GM12865 (cell line): ENCODE measurements at places on chromosomes 6 and 20.

GRCh38 chr6:160510199-160510598, 153.9 kb downstream of the LPA start:
- DNase-seq: no peak

DNA sequence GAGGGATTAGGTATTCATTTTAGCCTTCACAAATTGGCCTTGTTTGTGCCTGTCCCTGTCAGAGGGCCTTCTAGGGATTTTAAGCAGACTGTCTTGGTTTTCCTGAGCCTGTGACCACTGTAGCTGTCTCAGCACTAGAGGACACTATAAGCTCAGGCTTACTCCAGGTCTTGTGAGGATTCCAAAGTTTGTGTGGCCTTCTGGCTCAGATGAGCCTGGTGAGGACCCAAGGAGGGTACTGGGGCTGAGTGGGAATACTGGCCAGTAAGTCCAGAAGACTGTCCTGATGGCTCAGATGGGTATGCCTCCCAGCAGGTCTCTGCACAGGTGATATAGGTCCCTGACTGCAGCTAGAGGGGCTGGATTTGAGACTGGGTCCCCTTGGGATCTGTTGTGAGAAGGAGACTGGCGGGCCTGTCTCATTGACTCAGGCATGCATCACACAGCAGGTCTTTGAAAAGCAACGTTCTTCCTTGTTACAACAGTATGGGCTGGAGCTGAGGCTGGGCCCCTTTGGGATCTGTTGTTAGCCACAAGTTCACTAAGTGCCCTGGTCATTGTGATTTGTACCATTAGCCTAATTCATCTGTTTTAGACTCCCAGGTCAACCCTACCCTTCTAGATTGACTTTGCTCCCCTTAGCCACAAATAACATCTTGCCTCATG, 26.3 kb upstream of the TFB1M start:
- peak; percentile 67 for DNase-seq

GRCh38 chr6:101417900-101418299, 24.4 kb downstream of the GRIK2 start:
- no peak for DNase-seq

GRCh38 chr20:39263076-39263475, 300.9 kb downstream of the DHX35 start:
- no peak for DNase-seq

GRCh38 chr6:24113891-24114290, 12.1 kb upstream of the NRSN1 start:
- no peak for DNase-seq

DNA sequence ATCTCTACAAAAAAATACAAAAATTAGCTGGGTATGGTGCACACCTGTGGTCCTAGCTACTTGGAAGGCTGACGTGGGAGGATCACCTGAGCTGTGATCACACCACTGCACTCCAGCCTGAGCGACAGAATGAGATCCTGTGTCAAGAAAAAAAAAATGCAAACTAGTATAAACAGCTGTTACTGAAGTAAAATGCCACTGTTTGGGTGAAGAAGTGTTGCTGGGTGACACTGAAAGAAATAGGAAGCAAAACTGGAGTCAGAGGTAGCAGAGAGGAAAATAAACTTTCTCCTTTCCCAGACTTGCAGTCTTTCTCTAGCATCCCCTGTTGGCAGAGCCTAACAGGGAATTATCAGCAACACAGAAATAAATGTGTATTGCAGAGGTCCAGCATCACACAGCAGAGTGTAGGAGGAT, 241.2 kb upstream of the PREP start:
- DNase-seq: no peak

DNA sequence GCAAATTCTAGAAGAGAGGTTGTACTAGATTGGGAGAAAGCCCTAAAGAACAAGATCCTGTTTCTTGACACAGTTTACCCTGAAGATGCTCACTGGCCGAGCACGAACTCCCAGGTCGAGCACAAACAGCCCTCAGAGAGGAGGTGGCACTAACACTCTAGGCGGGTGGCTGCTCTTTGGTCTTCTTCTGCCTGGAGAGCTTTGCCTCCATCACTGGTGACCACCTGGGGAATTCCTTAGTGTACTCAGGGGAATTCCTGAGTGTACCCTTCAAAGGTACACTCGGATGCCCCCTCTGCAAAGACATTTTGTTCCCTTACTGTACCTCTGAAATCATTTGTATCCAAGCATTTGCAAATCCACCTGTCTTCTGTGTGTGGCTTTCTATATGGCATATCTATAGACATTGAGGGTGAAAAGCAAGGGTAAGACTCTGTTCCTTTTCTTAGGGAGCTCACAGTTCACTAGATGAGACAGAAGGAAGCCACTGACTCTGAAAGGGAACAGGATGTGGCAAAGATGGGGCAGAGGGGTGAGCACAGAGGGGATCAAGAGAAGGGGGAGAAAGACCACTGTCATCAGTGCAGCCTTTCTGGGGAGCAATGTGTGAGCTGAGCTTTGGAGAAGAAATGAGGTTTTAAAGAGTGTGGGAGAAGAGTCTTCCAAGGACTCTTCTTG, 169.8 kb upstream of the PROKR2 start:
- DNase-seq: peak; percentile 58

DNA sequence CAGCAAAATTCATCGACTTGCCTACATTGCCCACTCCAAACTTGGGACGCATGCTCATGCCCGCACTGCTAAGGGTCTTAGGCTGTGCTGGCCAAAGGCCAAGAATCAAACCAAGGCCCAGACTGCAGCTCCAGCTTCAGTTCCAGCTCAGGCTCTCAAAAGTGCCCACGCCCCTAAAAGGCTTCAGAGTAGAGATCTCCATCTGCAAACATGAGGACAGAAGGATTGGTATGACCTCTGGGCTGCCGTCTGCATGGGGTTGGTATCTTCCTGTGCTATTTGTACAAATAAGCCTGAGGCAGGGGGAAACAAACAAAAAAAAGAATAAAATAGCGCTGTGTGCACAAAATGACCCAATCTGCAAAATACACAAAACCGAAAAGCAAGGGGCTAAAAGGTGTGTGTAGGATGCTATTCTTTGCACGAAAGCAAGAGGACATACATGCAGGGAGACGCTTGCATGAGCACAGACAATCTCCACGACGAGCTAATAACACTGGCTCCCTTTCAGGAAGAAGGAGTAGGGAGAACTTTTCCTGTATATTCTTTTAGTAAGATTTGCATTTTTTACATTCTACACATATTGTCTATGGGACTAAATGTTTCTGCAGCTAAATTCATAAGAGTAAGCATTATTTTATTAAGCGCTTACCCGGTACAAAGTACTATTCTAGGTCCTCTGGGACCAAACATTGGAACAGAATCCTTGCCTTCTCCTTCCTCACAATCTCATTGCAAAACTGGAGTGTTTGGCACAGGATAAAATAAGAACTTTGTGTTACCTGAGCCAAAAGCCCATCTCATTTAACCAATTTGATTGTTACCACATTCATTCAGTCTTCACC, 33.1 kb downstream of the ATP9A start:
- no peak for DNase-seq

DNA sequence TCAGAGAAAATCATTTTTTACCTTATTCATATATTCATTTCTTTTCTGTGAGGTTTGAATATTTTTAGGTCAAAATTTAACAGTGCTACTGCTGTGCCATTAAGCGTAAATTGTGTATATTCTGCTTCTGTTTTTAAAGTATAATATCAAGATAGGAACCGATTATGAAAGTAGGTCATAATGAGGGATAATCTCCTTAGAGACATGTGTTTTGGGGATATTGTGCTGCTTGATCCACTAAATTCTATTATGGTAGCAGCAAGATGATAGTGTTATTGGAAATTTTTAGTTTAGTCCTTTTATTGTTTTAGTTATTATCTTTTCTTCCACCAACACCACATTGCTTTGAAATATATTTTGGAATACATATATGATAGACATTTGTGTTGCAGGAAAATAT, 244.0 kb downstream of the RIMS1 start:
- DNase-seq: no peak

- DNase-seq: no peak
Observed at GRCh38 chr6:54194067-54194466, 82.8 kb downstream of the MLIP start.

- DNase-seq: no peak
Observed at GRCh38 chr20:63950701-63951397, 5.4 kb downstream of the UCKL1 start.

- DNase-seq: no peak
Observed at GRCh38 chr6:162385980-162386379, 341.6 kb downstream of the PRKN start.

- DNase-seq: no peak
Observed at GRCh38 chr6:151804585-151805285, 2.7 kb upstream of the ESR1 start.

DNA sequence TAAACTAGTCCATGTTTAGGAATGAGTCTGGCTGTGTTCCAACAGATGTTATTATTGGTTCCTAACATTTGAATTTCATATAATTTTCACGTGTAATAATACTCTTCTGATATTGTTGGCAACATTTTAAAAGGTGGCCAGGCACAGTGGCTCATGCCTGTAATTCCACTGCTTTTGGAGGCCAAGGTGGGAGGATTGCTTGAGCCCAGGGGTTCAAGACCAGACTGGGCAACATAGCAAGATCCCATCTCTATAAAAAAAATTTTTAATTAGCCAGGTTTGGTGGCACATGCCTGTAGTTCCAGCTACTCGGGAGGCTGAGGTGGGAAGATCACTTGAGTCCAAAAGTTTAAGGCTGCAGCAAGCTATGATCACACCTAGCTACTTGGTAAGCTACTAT, 116.2 kb downstream of the MTHFD1L start:
- DNase-seq: no peak

- no peak for DNase-seq
Observed at GRCh38 chr20:54469293-54469692, 6.1 kb upstream of the DOK5 start.

- no peak for DNase-seq
Observed at GRCh38 chr6:43766500-43766853, 3.5 kb upstream of the VEGFA start.

- no peak for DNase-seq
Observed at GRCh38 chr6:157400676-157401075, 19.7 kb downstream of the ZDHHC14 start.

- DNase-seq: no peak
Observed at GRCh38 chr6:133891927-133892812, 3.3 kb downstream of the TCF21 start.
